H54 (cell line): ENCODE measurements at places on chromosomes 12 and 14.

- DNase-seq, result no peak
These were observed 20.7 kb upstream of the TUBA1C start for GRCh38 chr12:49244176-49244575.

DNA sequence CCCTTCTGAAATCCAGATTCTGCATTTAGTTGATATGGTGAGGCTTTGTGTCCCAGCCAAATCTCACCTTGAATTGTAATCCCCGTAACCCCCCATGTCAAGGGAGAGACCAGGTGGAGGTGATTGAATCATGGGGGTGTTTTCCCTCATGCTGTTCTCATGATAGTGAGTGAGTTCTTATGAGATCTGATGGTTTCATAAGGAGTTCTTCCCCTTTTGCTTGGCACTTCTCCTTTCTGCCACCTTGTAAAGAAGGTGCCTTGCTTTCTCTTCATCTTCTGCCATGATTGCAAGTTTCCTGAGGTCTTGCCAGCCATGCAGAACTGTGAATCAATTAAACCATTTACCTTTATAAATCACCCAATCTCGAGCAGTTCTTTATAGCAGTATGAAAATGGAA, 23.1 kb upstream of the C12orf42 start:
- DNase-seq, result no peak

- DNase-seq, result no peak
These were observed 152.3 kb downstream of the SLC6A15 start for GRCh38 chr12:84760091-84760865.

DNA sequence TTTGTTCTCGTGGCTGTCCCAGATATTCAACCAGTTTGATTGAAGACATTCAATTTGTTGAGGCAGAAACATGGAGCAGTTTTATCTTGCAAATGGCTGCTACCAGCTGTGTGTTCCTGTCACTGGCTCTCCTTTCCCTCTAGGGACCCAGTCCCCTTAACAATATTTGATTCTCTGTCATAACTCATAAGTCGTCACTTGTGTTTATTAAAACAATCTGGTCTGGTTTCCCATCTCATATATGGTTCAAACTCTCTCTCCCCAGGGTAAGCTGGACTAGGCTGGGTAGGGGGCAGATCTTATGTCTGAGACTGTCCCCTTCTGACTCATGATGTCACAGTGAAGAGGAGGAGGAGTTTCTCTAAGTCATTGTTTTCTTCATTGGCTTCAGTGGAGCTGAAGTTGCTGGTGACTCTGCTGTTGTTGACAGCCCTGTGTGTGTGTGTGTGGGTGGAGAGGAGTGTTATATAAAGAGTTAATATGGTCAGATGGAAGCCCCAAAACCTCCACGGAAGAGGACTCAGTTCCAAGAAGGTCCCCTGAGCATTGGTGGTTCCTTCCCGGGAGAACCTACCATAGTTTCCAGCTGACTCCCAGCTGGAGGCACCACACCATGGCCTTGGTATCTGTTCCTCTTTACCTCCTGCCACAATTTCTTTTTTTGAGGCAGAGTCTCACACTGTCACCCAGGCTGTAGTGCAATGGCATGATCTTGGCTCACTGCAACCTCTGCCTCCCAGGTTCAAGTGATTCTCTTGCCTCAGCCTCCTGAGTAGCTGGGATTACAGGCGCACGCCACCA, 16.1 kb upstream of the GNG2 start:
- DNase-seq, result no peak

- no peak for DNase-seq
These were observed 318.4 kb downstream of the SLC6A15 start for GRCh38 chr12:84594157-84594556.

GRCh38 chr14:90775441-90775840, 40.8 kb downstream of the TTC7B start:
- no peak for DNase-seq

DNA sequence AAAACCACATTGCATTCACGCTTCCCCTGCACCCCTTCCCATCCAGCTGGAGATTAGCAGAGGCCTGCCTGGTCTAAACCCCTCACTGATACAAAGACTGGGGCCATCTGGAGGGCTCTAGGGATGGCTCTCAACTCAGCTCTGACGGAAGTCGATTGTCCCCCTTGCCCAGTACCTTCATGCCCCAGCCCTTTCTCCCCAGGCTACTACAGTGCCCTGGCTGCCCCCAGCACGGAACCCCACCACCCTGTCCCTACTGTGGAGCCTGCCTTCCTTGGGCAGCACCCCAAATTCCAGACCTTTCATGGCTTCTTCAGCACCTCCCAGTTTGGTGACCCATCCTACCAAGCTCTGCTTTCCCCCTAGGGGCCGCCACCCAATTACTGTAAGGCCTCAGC, 25.6 kb downstream of the ZFP36L1 start:
- no peak for DNase-seq

DNA sequence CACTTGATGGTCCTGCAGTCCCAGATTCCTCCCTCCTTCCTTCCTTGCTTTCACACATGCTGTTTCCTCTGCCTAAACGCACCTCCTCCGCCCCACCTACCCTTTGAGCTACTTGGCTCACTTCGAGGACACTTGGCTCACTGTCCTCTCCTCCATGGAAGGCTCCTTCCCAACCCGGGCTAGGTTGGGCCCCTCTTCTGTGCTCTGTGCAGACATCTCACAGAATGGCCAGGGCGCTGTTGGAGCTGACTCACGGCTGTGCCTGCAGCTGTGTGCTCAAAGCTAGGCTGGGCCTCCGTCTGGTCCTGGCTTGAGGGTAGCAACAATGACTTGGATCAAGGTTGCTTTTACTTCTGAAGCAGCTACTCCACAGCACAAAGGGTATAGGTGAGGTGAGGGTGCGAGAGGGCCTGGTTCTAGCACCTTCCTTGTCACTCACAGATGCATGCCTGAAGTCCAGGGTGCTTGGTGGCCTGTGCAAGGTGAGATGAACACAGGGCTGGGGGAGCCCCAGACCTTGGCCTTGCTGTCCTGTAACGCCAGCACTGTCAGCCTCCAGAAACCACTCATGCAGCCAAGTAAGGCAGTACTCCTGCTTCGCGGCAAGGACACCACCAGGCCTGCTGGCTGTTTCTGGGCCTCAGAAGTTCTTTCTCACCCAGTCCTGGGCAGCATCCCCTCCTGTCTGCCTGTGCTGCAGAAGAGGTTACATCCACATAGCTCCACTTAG, 61.8 kb downstream of the GALNT16 start:
- no peak for DNase-seq

- no peak for DNase-seq
These were observed 14.5 kb downstream of the FOXG1 start for GRCh38 chr14:28780843-28781820.

- no peak for DNase-seq
These were observed 827.6 kb downstream of the NRXN3 start for GRCh38 chr14:78997811-78998210.

DNA sequence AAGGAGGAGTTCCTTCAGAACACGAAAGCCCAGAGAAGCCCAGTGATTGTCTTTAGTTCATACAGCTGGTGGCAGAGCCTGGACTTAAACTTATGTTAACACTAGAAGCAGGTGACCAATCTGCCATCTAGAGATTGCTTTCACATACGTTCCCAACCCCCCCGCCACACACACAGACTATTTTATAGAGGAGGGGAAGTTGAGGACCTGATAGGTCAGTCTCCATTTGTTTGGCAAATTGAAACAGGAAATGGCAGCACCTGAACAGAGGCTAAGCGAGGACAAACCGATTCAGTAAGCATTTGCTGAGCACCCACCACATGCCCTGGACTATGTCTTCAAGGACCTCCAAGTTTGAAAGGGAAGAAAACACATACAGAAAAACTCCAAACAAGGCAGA, 4.8 kb upstream of the PLEKHD1 start:
- DNase-seq, result no peak

DNA sequence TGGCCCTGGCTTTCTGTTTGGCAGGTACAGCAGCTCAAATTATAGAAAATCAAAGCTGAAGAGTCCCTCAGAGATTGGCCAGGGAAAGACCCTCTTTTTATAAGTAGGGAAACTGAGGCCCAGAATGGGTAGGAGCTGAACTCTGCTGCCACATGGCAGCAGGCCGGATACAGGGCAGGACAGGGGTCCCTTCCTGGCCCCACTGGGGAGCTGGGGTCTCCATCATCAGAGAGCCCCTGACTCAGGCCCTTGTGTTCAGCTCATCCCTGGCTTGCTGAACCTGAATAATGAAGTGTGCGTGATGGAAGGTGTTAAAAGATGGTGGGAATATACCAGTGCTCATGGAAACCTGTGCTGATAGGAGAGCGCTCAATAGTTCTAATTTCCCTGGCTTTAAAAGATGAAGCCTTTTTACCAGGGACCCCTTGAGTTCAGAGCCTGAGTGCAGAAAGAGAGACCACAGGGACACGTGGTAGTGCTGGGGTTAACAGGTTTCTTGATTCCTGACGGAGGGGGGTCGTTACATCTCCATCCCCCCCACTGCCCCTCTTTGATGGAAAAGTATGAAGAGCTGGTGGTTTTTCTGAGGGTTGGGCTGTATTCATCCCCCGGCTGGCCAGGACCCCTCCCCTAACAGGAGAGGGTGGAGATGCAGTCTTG, 4.4 kb downstream of the DLK1 start:
- no peak for DNase-seq

GRCh38 chr12:25495331-25496097, 57.6 kb downstream of the LMNTD1 start:
- peak; percentile 23 for DNase-seq
